ENCODE measurements at places on chromosomes 5 and 9.

DNA sequence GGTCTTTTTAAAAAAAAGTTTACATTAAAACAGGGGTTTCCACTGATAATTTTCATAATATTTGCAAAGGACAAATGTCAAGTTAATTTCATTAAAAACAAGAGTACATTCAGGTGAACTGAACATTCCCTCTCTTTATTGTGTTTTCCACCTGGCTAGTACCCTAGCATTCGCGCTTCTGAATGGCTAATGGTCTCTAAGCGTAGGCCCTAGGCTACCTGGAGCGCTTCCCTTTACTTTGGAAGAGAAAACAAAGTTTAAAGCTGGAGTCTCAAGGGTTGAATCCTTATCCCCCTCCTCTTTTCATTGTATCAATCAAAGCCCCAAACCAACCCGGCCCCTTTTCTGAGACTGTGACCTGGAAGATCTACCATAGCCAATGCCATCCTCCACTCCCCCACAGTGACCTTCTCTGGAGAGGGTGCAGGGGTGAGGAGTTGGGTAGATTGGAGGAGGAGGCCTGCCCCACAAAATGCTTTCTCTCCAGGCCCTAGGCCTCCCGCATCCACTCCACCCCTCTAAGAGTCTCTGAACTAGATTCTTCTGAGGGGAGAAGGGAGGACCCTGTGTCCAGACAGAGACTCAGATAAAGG is 73.3 kb upstream of the TBCA start:
- no peak overlapping the region for H3K4me3 ChIP-seq
- H3K27me3 ChIP-seq, result peaks cover 91% of the 10 kb centered on the region
- H3K4me1 ChIP-seq, result peaks cover 5% of the 10 kb centered on the region
- no peak for DNase-seq
- no peaks in the 10 kb centered on the region for H3K36me3 ChIP-seq

- DNase-seq, result peak; percentile 84
- H3K27me3 ChIP-seq, result no peaks in the 10 kb centered on the region
- no peak overlapping the region for H3K27ac ChIP-seq
- H3K4me3 ChIP-seq, result no peak overlapping the region
Observed at GRCh38 chr5:126044111-126044668, 379.0 kb upstream of the GRAMD2B start.

DNA sequence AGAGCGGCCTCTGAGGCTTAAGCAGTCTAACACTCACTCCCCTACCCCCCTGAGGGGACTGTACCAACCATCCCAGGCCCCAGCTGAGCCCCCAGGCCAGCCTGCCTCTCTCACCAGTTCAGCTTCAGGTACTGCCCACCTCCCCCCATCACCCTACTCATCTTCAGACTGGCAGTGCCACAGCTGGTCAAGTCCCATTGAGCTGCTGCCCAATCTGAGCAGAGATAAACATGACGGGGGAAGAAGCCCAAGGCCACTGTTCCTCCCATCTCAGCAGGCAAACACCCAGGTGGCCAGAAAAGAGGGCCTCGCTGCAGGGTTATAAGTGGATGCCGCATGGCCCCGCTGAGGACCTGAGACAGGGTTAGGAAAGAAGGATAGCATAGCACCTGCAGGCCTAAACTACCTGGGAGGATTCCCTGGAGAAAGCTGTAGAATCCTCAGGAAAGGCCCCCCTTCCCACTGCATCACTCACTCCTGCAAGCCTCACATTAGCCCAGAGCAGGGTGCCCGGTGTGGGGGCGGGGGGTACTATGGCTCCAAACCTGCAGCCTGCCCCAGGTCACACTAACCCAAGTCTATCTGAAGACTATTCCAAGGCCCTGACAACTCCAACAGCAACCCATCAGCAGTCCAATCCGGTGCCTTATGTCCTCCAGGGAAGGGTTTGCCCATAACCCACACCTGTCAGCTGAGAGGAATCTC is 3.6 kb downstream of the B4GALT1 start:
- peak overlapping the region; percentile 91 for H3K4me3 ChIP-seq
- H3K27me3 ChIP-seq, result no peaks in the 10 kb centered on the region
- peak overlapping the region; percentile 96 for H3K27ac ChIP-seq
- peaks cover 64% of the 10 kb centered on the region for H3K4me1 ChIP-seq
- H3K36me3 ChIP-seq, result no peaks in the 10 kb centered on the region
- DNase-seq, result no peak

GRCh38 chr5:21685522-21685921 is 1167.6 kb downstream of the CDH12 start:
- H3K4me1 ChIP-seq, result no peaks in the 10 kb centered on the region
- no peak overlapping the region for H3K27ac ChIP-seq
- H3K27me3 ChIP-seq, result peaks cover 2% of the 10 kb centered on the region
- H3K36me3 ChIP-seq, result no peaks in the 10 kb centered on the region
- H3K4me3 ChIP-seq, result no peak overlapping the region

DNA sequence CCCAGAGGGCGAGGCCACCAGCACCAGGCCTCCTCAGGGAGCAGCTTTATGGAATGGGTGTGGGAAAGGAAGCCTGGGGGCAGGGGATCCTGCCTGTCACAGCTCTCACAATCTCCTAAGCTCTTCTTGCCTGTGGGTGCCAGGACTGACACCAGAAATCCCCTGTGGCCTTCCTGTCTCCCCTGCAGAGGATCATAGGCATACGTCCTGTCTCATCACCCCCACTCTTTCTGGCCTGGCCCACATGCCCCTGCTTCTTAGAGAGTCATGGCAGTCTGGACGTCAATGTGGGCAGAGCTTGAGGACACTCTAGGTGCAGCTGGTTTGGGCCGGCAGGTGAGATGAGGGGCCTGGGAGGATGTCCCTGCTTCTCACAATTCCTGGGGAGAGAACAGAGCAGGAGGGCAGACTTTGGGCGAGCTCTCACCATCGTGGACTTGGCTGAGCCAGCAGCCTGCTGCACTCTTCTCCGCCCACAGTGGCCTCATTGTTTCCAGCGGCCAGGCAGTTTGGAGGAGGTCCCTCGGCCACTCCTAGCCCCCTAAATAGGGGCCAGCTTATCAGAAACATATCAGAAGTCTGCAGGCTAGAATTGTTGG is 67.3 kb upstream of the ZFR start:
- H3K4me3 ChIP-seq, result no peak overlapping the region
- no peaks in the 10 kb centered on the region for H3K36me3 ChIP-seq
- DNase-seq, result no peak
- H3K27me3 ChIP-seq, result no peaks in the 10 kb centered on the region
- H3K27ac ChIP-seq, result no peak overlapping the region
